ENCODE measurements at places on chromosomes 5 and 9.

DNA sequence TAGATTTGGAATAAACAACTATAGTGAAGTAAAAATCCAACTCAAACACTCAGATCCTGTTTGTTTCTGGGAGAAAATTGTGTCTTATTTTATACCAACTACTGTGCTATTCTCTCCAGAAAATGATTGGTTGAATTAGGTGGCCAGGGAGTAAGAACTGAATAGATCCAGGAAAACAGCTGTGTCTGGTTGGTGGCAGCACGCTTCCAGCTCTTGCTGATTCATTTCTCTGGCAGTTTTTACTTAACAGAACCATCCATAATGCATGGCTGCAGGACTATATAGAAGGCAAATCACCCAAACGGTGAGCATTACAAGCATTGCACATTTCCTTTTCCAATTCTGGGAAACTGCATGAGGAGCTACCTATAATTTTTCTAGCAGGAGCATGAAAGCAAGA, 29.5 kb downstream of the DMAC1 start:
- no peaks in the 10 kb centered on the region for H3K4me1 ChIP-seq
- no peak for DNase-seq
- H3K27ac ChIP-seq, result no peak overlapping the region
- H3K27me3 ChIP-seq, result peaks cover 2% of the 10 kb centered on the region

DNA sequence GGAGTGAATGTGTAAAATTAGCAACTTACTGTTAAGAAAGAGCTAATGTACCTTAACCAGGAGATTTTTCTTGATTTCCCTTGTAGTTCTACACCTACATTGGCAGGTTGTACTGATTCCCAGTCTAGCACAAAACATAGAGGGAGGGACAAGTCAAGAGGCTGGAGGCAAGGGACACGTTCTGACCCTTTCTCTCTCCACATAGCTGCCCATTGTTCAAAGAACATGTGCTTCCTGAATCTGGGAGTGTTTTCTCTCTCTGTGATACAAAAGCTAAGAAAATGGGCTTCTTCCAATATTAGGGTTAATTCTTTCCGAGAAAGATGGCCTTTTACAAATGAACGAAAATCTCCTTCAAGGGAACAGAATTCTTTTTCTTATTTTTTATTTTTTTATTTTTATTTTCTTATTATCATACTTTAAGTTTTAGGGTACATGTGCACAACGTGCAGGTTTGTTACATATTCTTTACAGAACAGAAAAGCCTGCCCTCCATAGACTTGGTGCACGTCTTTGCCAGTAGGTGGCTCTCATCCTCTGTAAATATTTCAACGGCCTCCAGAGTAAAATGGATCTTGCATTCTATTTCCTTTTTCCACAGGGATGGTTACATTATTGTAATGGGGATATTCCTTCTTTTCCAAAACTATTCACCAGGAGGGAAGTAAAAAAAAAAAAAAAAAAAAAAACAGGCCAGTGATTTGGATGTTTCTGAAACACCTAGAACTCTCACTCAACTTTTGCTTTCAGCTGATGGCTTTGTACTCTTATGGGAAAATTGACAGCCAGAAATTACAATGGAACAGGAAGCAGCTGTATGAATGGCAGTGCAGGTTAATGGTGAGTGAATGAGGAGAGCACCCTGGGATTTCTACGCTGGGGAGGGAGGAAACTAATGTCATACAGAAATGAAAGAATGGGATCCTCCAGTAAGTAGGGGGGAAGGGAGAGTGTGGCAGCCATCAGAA, 13.1 kb upstream of the IFNA5 start:
- no peaks in the 10 kb centered on the region for H3K27me3 ChIP-seq
- H3K4me3 ChIP-seq, result no peak overlapping the region

DNA sequence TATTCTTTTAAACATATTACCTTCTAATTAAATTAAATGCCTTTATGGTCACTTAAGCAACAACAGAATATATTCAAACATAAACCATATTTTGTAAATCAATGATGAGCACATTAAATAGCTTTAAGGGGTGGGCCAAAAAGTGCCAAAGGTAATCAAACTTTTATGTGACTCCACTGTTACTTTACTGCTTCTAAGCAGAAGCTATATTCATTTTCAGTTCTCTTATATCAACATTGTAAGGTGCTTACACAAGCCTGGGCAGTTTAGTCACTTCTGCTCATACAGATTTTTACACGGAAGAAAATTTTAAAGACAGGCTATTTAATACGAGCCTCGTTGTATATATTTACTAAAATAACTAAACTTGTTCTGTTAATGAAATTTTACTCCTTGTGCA, 29.9 kb downstream of the RFX3 start:
- H3K27ac ChIP-seq, result no peak overlapping the region
- no peak overlapping the region for H3K4me3 ChIP-seq
- H3K36me3 ChIP-seq, result peaks cover 7% of the 10 kb centered on the region
- H3K27me3 ChIP-seq, result no peaks in the 10 kb centered on the region

- H3K36me3 ChIP-seq, result peaks cover 4% of the 10 kb centered on the region
- H3K4me3 ChIP-seq, result no peak overlapping the region
- no peak overlapping the region for H3K27ac ChIP-seq
- peaks cover 30% of the 10 kb centered on the region for H3K4me1 ChIP-seq
Measured at GRCh38 chr9:4922730-4923129, 62.3 kb upstream of the JAK2 start.

DNA sequence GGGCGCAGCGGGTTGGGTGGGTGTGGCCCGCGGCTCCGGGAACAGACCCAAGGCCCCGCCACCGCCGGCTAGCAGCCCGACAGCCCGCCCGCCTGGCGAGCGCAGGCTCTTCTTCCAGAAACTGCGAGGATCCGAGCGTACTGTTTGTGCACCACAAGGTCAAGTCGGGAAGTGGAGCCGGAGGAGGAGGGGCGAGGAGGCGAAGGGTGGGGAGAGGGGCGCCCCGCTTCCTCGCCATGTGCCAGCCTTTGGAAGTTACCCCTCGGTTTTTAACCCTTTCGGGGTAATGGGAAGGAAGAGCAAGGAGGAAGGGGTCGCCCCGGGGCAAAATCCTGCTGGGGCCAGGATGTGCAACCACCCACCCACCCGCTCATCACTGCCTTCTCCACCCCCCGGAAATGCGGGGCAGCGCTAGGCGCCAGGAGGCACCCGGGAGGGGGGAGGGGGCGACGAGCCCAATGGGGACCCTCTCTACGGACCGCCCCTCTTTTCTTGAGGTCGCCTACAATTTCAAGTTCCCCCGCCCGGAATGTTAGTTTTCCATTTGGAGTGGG, 1.1 kb upstream of the JADE2 start:
- H3K27ac ChIP-seq, result peak overlapping the region; percentile 94
- H3K36me3 ChIP-seq, result peaks cover 1% of the 10 kb centered on the region
- peaks cover 22% of the 10 kb centered on the region for H3K4me1 ChIP-seq
- no peaks in the 10 kb centered on the region for H3K27me3 ChIP-seq
- DNase-seq, result peak; percentile 81

- H3K27ac ChIP-seq, result no peak overlapping the region
- no peaks in the 10 kb centered on the region for H3K4me1 ChIP-seq
- no peaks in the 10 kb centered on the region for H3K27me3 ChIP-seq
- H3K36me3 ChIP-seq, result no peaks in the 10 kb centered on the region
- DNase-seq, result no peak
Measured at GRCh38 chr5:125311743-125312142, 565.3 kb upstream of the ZNF608 start.

DNA sequence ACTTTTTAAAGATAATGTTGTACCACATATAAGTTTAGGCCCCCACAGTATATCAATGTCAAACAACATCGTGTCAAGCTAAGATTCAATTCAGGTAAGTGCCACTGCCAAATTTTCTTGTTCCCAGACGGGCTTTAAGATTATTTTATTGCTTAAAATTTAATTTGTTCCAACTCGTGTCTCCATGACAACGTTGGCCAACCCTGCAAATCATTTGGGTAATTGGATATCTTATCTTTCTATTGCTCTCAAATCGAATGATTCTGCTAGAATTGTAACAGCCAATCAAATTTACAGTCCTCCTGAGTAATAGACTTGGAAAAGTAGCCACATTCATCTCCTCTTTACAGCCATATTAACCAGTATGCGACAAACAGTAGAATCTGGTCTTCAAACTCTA, 19.5 kb downstream of the TLE1 start:
- no peaks in the 10 kb centered on the region for H3K4me1 ChIP-seq
- no peak for DNase-seq
- H3K36me3 ChIP-seq, result no peaks in the 10 kb centered on the region
- H3K4me3 ChIP-seq, result no peak overlapping the region
- H3K27ac ChIP-seq, result no peak overlapping the region

DNA sequence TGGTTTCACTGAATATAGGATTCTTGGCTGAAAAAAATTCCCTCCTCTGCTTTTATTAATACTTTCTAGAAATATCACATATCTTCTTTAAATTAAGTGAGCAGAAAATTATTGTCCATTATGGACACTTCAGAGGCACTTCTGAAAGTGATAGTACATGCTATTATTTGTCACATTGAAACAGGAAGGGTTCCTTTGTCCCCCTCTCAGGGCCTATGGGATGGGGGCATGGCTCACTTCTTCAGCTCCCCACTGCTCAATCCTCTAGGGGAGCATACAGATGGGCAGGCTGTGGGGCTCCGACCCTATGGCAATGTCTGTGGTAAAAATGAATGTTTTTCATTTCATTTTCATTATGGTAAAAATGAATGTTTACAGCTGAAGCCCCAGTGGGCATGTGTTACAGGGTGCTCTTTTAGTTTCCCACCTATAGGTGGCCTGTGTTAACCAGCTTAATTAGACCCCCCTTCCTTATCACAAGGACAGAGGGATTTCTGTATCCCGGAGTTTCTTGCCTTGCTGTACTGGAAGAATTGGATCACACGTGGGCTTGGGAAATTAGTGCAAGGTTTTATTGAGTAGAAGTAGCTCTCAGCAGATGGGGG, 1225.2 kb downstream of the PTPRD start:
- no peak overlapping the region for H3K4me3 ChIP-seq
- no peaks in the 10 kb centered on the region for H3K4me1 ChIP-seq
- H3K27me3 ChIP-seq, result no peaks in the 10 kb centered on the region
- no peak overlapping the region for H3K27ac ChIP-seq
- DNase-seq, result no peak

DNA sequence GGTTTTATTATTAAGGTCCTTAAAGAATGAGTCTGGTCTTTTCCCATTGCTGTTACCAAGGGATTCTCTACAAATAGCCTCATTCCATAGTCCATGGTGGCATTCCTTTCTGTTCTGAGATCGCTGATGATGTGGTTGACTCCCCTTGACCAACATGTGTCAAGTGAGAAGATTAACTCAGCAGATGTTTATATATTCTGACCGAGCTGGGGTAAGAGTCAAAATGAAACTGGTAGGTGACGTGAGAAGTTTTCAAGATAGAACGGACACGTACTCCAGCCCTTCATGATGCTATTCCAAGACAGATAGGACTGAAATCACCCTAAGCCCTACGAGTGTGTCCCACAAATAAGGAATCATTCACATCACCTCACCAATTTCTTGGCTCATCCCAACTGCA, 155.5 kb upstream of the WWC1 start:
- H3K4me1 ChIP-seq, result peaks cover 2% of the 10 kb centered on the region
- H3K27me3 ChIP-seq, result peaks cover 6% of the 10 kb centered on the region
- H3K4me3 ChIP-seq, result no peak overlapping the region
- DNase-seq, result no peak

- H3K4me1 ChIP-seq, result no peaks in the 10 kb centered on the region
- H3K36me3 ChIP-seq, result no peaks in the 10 kb centered on the region
- H3K4me3 ChIP-seq, result no peak overlapping the region
- H3K27ac ChIP-seq, result no peak overlapping the region
Measured at GRCh38 chr9:81586786-81587185, 102.6 kb downstream of the TLE1 start.

DNA sequence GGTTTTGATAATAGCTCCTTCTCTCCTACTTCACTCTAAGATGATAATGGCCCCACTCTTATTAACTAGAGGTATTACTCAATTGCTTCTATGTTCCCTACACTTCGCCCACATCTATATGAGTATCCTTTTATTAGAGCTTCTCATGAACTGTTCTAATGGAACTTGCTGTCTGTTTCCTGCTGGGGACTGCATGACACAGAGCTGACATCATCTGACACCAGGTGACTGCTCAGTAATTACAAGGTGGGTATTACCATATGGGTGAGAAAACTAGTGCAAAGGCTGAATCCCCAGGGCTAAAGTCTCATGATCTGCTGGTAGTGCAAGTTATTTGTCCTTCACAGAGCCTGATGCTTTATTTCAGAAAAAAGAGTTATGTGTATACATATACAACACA, 146.2 kb upstream of the PLCXD3 start:
- no peaks in the 10 kb centered on the region for H3K36me3 ChIP-seq
- H3K27ac ChIP-seq, result no peak overlapping the region
- H3K27me3 ChIP-seq, result no peaks in the 10 kb centered on the region
- DNase-seq, result no peak
- H3K4me3 ChIP-seq, result no peak overlapping the region
- H3K4me1 ChIP-seq, result no peaks in the 10 kb centered on the region

- no peak overlapping the region for H3K4me3 ChIP-seq
- no peaks in the 10 kb centered on the region for H3K36me3 ChIP-seq
- no peak for DNase-seq
- no peak overlapping the region for H3K27ac ChIP-seq
- H3K27me3 ChIP-seq, result no peaks in the 10 kb centered on the region
- H3K4me1 ChIP-seq, result no peaks in the 10 kb centered on the region
Measured at GRCh38 chr5:137245438-137245837, 253.7 kb downstream of the SPOCK1 start.

GRCh38 chr9:27433631-27434325, 90.3 kb upstream of the IFNK start:
- DNase-seq, result no peak
- H3K36me3 ChIP-seq, result peaks cover 2% of the 10 kb centered on the region
- H3K27me3 ChIP-seq, result no peaks in the 10 kb centered on the region
- H3K27ac ChIP-seq, result no peak overlapping the region
- peaks cover 12% of the 10 kb centered on the region for H3K4me1 ChIP-seq
- H3K4me3 ChIP-seq, result no peak overlapping the region
